RPMI7951 (cell line): ENCODE measurements at places on chromosomes 2 and 18.

DNA sequence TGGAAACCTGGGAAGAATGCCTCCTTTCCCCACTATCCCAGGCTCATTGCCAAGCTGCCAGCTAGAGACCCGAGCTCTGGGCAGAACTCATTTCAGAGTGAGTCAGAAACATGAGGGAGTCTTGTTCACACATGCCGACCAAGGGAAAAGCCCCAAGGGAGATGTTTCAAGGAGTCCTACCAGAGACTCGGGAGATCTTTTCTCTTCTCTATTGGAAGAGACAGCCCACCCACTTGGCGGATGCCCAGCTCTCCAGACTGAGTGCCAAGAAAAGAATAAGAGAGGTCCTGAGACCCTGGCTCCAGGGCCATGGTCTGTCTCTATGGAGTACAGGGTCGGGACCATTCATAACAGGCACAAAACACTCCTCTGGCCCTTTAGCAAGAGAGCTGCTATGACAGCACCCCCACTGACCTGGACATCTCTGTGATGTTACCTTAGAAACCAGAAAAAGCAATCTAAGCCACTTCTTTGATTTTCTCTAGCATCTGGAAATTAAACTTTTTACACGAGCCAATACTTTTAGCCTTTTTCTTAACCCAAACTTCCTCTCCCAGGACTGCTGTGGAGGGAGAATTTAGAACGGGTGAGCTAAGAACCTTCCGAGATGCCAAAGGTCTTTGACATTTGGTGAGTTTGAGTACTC, 18.5 kb upstream of the IGFBP5 start:
- peak; percentile 95 for DNase-seq

- DNase-seq, result no peak
Measured at GRCh38 chr18:55878224-55878623, 290.2 kb upstream of the TCF4 start.

DNA sequence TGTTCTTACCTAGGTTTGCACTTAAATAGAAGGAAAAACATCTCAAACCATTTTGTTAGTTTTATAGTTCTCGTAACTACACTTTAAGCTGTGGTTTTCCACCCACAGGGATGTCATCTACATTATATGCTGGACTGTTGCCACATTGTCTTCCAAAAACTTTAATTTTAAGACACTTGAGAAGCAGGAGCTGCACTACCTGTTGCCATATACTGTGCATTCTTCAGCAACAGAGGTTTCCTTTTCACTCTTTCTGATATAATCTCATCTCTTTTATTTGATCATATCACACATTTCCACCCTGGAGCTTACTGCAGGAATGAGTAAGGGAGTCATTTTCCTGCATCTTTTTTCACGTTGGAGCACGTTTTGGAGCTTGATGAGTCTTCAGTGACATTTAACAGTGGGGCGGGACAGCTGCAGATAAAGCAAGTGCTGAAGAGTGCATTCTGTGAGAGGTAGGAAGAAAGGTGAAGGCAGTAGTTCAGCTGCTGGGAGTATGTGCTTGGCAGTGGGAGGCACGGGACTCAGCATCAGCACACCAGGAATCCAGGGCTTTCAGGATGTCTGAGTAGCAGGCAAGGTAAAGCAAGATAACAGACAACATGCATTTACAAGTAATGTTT, 3.8 kb downstream of the LIMS1 start:
- DNase-seq, result no peak

- no peak for DNase-seq
Measured at GRCh38 chr2:197604117-197604860, 71.1 kb downstream of the RFTN2 start.

GRCh38 chr2:175726223-175726622, 275.8 kb downstream of the LNPK start:
- DNase-seq, result peak; percentile 44
